RWPE2 (cell line): ENCODE measurements at places on chromosomes 1 and 21.
A peak's percentile ranks its signal among the peaks of the same experiment; 100 is the strongest.

- no peak for DNase-seq
Measured at GRCh38 chr1:84691122-84691783, 992 bp upstream of the SSX2IP start.

DNA sequence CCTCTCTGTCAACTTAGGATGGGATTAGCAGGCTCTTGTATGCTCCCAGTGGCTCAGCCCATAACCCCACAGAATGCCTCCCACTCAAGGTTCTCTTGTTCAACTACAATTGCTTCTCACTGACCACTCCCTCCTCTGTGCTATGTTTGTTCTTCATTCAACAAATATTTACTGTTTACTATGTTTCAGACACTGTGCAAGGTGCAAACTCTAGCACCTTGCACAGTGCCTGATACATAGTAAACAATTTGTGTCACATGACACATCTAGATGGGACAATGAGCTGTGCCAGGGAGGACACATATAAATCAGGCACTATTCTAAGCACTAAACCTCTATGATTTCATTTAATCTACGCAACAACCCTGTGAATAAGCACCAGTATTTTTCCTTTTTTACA is 15.4 kb downstream of the ATP1A2 start:
- DNase-seq = no peak

DNA sequence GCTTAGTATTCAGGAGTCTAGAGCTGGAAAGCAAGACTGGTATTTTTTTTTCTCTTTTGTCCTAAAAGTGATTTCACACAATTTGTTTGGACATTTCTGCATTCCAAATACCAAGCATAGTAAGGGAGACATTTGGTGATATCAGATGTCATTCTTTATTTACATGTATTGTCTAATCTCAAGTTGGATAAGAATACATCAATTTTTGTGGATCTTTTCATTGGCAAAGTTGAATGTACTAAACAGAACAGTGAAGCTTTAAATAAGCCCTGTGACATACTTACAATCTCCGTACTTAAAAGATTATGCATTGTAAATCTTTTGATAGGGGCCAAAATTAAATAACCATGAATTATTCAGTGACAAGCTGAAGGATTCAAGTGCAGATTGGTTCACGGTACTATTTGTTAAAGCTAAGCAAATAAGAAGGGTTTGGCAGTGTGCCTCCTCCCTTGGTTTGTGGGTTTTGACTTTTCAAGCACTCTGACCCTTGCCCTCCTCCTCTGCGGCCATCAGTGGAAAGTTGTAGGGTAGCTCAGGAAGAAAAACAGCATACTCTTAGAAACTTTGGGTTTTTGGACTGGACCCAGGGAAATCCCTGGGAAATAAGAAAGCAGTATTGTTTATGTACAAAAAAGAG is 663.7 kb downstream of the ADGRL2 start:
- DNase-seq = no peak

GRCh38 chr21:45539046-45539795 is 3.0 kb downstream of the SLC19A1 start:
- peak; percentile 42 for DNase-seq

DNA sequence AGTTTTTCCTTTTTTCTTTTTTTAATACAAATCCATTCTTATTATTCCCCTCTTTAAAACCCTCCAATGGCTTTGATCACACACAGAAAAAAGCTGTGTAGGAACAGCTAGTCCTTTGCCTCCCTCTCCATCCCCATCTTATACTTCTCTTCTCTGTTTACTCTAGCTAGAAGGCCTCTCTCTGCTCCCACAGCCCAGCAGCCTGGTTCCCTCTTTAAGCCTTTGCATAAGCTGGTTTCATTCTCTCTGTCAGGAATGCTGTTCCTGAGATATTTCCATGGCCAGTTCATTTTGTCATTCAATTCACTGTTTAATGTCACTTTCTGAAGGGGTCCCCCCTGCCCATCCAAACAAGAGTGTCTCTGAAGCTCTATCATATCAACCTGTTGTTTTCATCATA is 143.3 kb upstream of the ST6GALNAC5 start:
- no peak for DNase-seq

GRCh38 chr1:59128784-59129227 is 168.1 kb upstream of the FGGY start:
- DNase-seq = no peak

GRCh38 chr21:36697060-36697850 is 1.7 kb upstream of the SIM2 start:
- DNase-seq = no peak

DNA sequence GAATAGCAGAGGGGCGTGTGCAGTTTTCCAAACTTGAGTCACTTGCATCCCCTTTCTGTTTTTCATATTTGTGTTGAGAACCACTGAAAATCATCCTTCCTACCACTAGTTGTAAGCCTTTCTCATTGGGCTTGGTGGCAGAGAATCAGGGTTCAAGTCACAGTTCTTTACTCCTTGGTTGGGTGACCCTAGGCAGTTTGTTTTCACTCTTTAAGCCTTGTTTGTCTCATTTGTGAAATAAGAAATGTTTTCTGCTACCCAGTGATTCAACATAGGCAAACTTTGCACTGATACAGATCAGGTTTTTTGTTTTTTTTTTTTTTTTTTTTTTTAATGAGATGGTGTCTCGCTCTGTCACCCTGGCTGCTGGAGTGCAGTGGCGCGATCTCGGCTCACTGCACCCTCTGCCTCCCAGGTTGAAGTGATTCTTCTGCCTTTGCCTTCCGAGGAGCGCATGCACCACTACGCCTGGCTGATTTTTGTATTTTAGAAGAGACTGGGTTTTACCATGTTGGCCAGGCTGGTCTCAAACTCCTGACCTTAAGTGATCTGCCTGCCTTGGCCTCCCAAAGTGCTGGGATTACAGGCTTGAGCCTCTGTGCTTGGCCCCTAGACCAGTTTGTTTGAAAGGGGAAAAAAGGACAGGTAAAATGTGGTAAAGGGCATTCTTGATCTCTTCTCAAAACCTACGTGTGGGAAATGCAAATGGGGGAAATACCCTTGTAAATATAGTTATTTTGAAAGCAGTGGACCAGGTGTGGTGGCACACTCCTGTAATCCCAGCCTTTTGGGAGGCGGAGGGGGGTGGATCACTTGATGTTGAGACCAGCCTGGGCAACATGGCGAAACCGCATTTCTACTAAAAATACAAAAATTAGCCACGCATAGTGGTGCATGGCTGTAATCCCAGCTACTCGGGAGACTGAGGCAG is 3.2 kb downstream of the CLIC4 start:
- no peak for DNase-seq

- DNase-seq = no peak
Measured at GRCh38 chr1:213049232-213049631, 1.8 kb upstream of the RPS6KC1 start.

DNA sequence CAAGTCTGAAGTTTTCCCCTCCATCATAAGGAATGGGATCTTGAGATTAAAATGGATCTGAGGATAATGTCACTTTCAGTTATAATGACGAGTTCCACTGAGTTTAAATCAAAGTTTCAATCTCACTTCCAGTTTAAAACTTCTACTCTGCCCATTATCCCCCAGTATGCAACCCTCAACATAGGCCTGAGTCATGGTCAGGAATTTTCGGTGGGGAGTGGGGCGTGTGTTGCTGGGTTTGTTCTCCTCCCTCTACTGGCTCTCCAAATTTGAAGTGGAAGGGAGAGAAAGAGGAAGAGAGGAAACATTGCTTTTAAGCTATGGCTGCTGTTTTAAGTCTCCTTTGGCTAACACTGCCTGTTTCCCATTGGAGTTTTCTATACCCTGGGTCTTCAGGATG is 152.9 kb downstream of the TM2D1 start:
- DNase-seq = no peak

DNA sequence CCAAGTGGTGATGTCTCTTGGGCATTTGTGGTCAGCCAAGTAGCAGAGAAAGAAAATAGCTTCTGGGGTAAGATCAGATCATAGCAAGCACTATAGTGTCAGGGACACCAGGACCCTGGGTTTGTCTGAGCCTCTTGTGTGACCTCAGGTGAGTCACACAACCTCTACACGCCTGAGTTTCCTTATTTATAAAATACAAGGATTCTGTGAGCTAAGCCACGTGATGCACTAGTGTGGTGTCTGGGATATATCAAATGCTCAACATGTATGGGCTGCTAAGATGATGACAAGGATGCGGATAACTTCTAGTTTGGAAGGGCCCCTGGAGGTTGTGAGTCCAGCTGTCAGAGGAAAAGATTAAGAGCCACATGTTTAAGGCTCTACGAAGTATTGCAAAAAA is 24.5 kb upstream of the ZNF436 start:
- no peak for DNase-seq

DNA sequence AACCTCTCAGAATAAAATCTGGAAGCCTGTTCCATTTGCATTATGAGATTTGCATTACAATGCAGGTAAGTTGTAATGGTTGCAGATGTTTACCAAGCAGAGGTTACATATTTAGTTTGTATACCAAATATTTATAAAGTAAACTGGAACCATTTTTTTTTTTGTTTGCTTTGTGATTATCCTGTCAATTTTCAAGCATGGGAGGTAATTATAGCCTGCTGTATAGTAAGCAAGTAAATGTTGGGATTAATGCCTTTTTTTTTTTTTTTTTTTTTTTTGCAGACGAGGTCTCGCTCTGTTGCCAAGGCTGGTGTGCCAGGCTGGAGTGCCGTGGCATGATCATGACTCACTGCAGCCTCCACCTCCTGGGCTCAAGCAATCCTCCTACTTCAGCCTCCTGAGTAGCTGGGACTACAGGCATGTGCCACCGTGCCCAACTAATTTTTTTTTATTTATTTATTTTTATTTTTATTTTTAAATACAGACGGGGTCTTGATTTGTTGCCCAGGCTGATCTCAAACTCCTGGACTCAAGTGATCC is 21.0 kb downstream of the NFYC start:
- no peak for DNase-seq

GRCh38 chr1:53678938-53679825 is 59.8 kb downstream of the GLIS1 start:
- no peak for DNase-seq

GRCh38 chr1:91404151-91405012 is at the start of gene HFM1:
Gene HFM1 (minus strand): TSS chr1:91404837. CDS start chr1:91401082, 3,755 bp downstream.
- DNase-seq = peak; percentile 66

DNA sequence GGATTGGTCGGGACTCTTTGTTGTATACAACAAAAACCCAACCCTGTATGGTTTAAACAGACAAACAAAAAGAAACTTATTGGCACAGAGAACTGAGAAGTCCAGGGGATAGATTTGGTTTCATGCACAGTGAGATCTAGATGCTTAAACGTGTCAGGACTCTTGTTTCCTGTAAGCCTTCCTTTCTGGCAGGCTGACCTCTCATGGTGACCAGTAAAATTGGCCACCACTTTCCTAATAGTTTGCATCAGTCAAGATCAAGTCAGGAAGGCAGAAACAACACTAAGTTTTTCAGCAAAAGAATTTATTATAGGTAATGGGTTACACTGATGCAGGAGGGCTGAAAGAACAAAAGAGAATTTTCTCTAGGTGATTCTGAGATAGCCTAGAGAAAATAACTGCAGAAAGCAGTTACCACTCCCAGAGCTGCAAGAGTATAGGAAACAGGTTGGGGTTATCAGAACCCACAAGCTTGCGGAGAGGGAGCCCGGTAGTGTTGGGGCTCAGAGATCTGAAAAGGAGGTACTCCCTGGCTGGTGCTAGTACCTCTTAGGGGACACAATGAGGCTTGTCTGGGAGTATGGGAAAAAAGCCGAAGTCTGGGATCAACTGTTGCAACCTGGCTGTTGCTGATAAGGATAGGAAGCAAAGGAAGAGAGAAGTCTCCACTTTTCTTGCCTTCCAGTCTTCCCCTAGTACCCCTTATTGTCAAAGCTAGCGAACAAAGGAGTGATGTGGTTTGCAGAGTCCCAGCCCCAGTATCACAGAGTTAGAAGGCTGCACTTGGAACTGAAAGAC is 21.4 kb downstream of the CITED4 start:
- no peak for DNase-seq

GRCh38 chr1:226823643-226824042 is 46.8 kb upstream of the PSEN2 start:
- DNase-seq = no peak

DNA sequence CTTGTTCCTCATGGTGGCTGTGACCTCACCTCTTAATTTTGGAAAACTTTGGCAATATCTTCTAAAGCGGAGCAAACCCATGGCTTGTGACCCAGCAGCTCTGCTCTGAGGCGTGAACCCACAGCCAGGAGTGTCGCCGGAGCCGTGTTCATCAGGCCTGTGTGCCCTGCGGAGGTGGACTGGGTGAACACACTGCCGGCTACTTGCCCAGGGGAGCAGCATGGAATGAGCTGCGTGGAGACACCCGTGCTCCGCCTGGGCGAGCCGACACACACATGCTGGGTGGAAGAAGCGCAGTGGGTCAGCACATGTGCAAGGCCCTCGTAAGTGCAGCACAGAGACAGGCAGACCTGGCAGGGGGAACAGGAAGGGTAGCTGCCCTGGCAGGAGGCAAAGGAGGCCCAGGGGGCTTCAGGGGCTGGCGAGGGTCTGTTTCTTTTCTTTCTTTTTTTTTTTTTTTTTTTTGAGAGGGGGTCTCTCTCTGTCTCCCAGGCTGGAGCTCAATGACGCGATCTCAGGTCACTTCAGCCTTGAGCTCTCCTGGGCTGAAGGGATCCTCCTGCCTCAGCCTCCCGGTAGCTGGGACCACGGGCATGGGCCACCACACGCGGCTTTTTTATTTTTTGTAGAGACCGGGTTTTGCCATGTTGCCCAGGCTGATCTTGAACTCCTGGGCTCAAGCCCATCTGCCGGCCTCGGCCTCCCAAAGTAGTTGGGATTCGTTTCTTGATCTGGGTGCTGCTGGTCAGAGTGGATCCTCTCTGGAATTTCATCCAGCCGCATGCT is 41.8 kb downstream of the AGPAT3 start:
- DNase-seq = no peak
